ENCODE measurements at places on chromosomes 1 and 21.

GRCh38 chr1:24308365-24309015 is 10.7 kb upstream of the GRHL3 start:
- no peak for DNase-seq

DNA sequence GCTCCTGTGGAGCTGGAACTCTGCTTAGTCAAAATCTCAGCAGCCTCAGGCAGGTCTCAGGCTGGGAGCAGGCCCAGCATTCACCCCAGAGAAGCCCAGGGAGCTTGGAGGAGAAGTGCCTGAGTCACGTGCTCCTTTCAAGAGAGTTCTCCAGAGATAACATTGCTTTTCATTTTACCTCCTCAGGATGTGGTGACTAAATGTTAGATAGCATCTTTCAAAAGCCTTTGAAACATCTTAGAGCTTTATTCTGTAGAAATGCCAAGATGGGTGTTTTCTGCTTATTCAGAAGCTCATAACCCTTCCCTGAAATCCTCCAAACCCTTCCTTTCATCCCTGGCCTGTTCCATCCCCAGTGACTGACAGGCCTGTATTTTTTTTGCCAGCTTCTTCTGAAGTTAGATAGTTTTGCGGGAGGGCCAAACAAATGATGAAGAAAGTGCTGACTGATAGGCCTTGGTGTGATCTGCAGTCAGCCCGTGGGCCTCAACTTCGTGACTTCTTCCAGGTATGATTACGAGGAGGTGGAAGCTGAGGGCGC is 58.0 kb downstream of the PGM1 start:
- DNase-seq: no peak

DNA sequence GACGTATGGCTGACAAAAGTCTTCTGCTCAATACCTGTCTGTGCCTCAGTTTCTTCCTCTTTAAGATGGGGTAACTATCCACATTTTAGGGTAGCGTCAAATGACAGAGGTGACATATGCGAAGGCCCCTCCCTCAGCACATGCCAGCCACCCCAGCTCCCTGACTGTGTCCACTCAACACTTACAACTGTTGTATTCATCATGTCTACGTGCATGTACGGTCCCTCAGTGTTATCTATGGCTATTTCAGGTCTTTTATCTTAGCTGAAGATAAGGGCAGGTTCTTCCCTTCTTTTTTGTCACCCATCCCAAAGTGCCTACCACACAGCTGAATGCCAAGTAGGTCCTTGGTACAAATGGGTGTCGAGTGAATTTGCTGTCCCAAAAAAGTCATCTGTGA is 8.3 kb upstream of the C1orf198 start:
- no peak for DNase-seq

DNA sequence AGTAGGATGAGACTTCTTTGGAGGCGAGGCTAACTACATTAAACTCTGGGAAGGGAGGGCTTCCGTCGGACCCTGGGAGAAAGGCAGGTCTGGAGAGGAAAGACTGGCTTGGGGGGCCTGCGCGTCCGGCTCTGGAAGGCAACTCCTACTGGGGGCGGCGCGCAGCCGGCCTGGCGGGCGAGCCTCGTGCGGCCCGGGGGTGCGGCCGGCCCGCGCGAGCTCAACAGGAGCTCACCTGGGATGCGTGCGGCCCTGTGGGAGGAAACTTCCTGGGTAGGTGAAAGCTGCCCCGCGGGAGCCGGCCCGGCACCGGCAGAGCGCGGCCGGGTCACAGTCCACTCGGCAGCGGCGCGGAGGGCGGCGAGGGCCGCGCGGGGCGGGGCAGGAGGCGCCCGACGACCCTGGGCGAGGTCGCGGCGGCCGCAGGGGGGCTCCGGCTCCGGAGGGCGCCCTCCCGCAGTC is 449 bp downstream of the EPS15 start:
- DNase-seq: no peak

GRCh38 chr1:29196863-29197589 is 15.3 kb upstream of the SRSF4 start:
- DNase-seq: no peak

DNA sequence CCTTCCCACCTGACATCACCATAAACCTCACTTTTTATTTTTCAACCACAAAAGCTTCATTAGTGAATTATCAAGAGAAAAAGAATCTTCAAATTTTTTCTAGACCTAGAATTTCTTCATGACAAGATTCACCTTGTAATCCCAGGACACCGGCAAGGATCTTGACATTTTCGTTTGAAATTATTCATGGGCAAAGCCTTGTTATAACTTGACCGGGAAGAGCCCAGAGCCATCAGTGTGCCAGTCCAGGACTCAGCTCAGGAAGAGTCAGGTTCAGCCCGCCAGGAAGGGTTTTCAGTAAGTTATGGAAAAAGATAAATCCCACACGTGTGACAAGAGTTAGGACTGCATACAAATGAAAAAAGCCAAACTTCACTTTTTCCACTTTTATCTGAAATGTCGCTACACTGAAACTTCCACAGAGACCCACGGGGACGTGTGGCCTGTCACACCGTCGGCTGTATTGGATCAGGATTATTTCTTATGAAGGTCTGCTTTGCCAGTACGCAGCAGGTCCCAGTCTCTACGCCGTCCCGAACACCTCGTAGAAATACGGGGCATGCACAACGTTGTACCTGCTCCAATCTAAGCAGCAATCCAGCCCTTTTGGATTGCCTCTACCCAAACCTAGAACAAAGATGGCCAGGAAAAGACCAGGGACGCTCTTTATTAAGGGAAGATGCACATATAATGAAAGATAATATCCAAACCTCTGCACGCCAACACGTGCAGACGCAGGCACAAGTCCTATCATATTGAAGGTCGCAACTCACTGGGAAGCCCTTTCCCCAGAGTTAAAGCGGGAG is 916 bp downstream of the F3 start:
- DNase-seq: no peak

DNA sequence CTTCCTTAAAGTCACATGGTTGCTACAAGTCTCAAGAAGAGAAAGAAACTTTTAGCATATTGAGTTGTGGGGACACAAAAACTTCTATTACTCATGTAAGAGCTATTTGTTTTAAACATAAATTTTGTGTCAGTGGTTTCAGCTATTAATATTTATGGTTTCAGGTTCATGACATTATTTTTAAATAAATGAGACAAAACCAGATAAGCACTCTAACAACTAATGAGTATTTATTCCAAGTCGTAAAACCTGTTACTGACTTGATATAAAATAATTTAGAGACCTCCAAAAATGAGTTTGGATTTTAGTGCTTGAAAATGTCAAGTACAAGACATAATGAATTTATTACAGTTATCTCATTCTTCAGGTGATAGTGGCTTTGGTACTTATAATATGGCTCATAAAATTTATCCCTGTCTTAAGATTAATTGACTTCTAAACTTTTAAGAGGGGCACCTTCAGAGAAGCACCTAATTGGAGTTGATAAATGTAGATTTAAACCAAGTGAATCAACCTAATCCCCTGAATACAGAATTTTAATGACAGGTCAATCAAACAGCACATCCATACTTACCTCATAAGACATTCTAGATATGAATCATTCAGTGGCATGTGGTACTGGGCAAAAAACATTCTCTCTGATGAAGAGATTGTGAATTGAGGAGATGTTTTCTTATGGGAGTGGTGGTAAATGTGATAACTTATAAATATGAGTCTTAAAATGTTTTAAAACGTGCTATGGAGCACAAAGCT is 167.7 kb upstream of the PTGFR start:
- no peak for DNase-seq

GRCh38 chr1:219066631-219067349 is 106.9 kb upstream of the LYPLAL1 start:
- no peak for DNase-seq

DNA sequence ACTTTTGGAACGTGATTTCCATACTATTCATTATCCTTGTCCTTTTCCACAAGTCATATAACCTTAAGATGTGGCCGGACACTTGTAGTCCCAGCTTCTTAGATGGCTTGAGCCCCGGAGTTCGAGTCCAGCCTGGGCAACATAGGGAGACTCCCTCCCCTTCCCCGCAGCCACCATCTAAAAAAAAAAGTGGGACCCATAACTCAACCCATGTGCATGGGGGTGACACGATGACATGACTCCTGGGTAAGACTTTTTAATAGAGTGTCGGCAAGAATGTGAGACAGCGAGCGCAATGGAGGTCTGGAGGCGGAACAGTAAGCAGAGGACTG is 25.7 kb downstream of the MIA3 start:
- DNase-seq: no peak

DNA sequence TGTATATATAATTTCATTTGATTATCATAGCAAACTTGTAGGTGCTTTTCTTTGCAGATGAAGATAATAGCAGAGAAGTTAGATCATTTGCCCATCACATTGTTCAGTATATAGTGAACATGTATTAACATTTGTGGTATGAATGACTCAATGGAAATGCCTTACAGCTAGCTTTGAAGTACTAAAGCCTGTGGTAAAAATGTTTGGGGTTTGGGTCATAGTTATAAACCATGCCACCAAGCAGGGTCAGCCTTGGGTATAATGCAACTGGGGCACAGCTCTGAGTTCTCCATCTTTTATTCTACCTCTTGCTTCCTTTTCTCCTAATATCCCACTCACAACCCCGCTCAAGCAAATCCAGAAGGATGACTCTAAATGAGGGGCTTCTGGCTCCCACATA is 141.6 kb downstream of the KCNT2 start:
- no peak for DNase-seq

DNA sequence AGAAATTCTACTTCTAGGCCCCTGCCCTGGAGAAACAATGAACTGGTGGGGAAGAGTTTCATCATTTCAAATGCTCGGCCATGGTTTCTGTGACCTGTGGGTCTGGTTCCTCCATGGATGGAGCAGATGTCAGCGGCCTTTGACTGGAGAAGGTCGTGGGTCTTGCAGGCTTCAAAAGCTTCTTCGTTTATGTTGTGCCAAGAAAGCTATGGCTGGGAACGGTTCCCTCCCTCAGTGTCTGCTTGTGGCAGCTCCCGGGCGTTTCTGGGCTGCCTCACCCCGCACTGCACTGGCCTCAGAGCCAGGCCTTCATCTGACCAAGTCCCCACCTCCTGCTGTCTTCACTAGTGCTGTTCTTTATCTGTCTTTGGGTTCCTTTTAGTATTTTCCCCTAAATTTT is 46.4 kb upstream of the POFUT2 start:
- DNase-seq: no peak

DNA sequence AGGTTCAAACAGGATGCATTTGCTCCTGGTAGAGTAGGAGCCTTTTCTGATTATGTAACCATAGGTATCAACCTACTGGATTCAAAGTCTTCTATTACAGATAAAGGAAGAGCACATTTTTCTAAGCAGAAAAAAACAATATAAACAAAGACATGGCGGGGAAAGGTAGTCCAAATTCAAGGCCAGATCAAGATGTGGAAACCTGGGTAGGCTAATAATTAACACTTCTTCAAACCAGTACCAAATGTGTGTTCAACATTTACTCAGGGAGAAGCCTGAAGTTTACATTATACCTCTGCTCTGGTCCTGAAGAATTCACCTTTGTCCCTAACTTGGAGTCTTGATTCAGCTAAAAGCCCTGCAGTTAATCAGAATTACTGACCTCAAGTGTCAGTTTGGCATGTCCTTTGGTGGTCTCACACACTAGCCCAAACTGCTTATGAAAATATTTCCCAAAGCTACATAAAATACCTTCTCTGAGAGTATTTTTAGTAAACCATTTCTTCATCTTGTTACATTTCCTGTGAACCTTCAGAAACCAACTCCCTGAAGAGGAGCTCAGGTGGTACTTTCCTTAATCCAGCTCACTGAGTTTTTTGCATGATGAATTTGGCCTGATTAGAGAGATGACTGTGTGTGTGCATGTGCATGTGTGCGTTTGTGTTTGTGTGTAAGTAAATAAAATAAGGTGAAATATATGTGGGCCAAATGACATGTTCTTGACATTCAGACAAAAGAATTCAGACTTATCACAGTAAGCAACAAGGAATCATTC is 70.2 kb downstream of the TOR3A start:
- DNase-seq: no peak

DNA sequence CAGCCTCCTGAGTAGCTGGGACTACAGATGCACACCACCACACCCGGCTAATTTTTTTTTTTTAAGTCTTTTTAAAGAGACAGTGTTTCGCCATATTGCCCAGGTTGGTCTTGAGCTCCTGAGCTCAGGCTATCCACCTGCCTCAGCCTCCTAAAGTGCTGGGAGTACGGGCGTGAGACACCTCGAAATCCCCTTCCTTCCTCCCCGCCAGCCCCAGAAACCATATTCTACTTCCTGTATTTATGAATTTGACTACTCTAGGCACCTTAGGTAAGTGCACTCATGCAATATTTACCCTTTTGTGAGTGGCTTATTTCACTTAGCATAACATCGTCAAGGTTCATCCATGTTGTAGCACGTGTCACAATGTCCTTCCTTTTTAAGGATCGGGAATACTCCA is 6.9 kb upstream of the LRP8 start:
- no peak for DNase-seq

Measured in stimulated activated CD4-positive, alpha-beta T cell treated with anti-CD3 and anti-CD28 coated beads, TNF-alpha, amount 100 ng/mL, for 4 hours (primary cell).